AG10803 (cell line): ENCODE measurements at places on chromosomes 11 and 22.

DNA sequence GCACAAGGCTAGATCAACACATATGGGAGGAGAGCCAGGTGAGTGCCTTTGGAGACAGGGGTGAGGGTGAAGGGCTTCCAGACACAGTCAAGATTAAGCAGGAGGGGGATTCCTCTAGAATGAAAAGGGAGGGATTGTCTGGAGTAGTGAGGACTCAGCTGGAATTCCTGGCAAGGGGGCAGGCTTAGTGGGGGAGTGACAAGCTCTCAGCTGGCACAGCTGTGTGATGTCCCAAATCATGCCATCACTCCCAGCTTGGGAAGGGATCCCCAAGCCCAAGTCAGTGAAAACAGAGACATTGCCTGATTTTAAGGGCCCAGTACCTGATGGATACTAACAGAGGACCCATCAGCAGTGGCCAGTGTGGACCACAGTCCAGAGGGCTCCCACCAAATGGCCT lies 119.0 kb downstream of the MPPED2 start:
- no peak for DNase-seq

DNA sequence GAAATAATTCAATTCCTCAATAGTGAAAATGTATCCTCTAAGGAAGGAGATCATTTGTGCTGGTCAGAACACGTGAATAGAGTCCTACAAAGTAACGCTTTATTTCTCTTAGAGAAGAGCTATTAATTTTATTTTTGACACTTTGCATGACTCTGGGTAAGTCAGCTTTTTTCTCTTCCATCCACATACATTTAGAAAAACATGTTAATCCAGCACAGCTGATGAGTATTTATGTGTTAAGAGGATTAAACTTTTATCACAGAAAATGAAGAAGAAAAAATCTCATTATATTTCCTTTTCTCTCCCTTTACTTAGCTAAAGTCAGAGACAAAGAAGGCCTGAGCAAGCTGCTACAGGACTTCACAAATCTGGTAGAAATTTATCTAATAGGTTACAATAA lies 649.5 kb upstream of the CCDC179 start:
- DNase-seq = no peak

DNA sequence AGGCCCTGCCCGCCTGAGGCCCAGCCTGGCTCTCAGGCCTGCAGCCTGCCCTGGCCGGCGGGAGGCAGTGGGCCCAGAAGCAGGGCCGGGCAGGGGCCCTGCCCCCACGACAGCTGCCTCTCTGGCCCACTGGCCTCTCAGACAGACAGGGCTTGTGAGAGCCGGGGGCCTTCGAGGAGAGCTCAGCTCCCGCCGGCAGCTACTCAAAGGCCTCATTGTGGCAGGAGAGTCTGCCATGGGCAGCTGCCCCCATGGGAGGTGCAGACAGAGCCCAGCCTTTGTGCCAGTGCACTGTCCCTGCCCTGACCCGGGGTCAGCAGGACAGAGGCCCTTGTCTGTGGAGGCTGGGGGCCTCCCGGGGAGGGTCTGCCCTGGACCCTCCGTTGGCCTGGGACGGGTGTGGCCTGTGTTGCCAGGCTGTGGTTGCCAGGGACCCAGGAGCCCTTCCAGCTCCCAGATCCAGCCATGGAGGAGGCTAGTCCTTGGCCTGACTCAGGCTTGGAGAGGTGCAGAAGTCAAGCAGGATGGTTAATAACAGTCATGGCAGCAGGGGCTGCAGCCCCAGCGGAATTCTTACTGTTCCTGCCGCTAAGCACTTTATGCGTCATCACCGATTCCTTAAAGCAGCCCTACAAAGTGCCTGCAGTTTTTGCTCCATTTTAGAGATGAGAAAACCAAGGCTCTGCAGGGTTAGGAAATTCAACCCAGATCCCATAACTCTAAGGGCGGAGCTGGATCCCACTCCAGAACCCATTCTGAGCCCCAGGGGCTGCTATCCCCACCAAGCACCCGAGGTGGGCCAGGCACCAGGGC lies 12.5 kb downstream of the FLRT1 start:
- DNase-seq = no peak

- no peak for DNase-seq
Observed at GRCh38 chr11:64776425-64776824, 1.9 kb downstream of the SF1 start.

GRCh38 chr22:18987765-18988164 lies 51.7 kb upstream of the PRODH start:
- no peak for DNase-seq

DNA sequence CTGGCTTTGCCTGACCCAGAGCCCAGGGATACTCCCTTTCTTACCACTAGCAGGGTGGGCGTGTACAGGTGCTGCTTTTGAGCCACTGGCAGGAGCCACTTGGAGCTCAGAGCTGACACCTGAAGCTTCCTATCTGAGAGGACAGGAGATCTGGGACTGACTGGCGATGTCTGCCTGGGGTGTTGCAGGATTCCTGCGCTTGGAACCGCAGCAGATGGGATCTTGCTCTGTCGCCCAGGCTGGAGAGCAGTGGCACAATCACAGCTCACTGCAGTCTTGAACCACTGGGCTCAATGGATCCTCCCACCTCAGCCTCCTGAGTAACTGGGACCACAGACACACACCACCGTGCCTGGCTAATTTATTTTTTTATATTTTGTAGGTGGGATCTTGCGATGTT lies 17.7 kb downstream of the GP1BB start:
- no peak for DNase-seq
